NCI-H2081 (cell line): ENCODE measurements at places on chromosomes 4 and X.

DNA sequence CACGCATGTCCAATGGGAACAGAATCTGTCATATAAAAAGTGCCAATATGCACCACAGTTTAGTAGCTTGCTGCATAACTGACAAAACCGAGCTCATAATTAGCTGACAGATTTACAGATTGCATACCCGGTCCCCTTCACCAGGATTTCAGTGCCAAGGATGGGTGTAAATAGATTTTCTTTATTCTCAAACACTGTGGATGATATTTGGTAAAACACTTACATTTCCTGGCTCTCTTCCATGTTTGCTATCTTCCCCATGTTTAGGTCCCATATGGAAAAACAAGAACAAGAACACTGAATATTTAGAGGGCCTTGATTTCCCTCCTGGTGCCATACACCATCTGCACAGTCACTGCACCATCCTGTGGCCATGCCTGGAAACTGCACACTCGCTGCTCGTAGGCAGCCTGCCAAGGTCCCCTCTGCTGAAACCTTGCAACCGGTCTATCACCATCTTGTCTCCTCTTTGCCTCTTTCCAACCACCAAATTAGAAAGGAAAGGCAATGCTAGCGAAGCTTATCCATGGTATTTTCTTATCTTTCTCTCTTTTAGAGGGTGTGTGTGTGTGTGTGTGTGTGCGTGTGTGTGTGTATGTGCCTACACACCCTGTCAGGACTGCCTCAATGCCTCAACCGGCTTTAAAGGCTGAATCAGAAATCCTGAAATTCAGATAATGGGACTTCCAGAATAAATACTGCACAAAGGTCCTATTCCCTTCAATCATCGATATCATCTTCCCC is 124.2 kb upstream of the MBNL3 start:
- DNase-seq: peak; percentile 40

GRCh38 chr4:42080306-42080705 is 72.1 kb downstream of the BEND4 start:
- DNase-seq: no peak

DNA sequence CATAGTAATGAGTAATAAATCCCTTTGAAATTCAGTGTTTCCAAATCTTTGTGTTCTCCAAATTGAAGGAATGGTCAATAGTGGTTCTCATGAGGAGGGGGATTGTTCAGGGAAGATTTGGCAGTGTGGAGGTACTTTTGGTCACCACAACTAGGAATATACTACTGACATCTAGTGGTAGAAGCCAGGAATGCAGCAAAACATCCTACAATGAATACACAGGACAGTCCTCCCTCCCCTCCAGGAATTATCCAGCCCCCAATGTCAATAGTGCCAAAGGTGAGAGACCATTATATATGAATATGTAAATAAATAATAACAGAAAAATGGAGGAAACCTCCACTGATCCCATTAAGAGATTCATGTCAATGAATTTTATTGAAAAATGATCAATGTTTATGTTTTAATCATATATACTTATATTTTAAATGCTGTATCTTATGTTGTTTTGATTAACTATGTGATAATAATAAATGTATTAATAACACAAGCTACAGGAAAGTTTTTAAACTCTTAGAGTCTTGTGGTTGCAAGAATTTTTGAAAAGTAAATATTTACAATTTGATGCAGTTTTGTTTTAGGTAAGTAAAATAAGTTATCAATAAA is 14.4 kb upstream of the FAM9A start:
- peak; percentile 40 for DNase-seq

- no peak for DNase-seq
Measured at GRCh38 chr4:80173401-80173800, 23.9 kb upstream of the PRDM8 start.

- DNase-seq: no peak
Measured at GRCh38 chrX:67353651-67354370, 190.0 kb upstream of the AR start.

DNA sequence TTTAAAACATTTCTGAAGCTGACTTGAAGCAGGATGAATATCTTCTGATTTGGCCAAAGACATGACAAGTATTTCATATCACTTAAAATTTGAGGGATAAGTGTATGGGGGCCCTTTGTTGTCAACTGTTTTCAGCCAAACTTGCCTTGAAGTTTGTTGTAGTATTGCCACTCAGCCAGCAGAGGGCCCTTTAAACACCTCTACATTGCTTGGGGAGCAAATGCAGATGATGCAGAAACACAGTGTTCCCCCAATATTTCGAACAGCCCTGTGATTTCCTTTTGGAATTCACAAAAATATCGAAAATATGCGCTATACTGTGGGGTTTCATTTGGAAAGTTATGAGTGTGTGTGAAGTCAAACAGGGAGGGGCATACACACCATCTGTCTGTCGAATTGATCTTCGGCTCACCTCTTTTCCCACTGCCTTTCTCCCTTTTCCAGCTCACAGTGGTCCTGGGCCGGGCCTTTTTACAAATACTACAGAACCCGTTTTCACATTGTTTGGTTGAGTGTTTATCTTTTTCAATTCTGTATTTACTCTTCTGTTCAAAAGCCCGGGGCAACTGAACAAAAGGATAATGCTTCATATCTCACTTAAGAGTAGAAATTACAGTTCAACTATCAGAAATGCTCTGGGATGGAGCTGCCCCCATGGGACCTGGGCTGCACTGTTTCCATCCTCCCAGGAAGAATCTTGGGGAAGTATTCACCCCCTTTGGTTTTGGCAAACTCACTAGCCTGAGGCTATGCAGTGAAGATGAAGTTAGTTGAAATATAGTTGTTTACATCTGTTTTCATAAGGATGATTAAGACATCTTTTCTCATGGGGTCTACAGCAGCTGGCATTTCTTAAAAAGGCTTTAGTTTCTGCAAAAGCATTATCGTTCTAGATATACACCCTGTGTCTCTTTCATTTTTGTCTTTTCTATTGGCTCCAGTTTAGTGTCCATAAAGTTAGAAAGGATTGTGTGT is 137.6 kb downstream of the EGF start:
- DNase-seq: peak; percentile 2
